ENCODE measurements at places on chromosomes 4 and X.

GRCh38 chr4:19883841-19884240, 367.9 kb upstream of the SLIT2 start:
- DNase-seq = no peak

DNA sequence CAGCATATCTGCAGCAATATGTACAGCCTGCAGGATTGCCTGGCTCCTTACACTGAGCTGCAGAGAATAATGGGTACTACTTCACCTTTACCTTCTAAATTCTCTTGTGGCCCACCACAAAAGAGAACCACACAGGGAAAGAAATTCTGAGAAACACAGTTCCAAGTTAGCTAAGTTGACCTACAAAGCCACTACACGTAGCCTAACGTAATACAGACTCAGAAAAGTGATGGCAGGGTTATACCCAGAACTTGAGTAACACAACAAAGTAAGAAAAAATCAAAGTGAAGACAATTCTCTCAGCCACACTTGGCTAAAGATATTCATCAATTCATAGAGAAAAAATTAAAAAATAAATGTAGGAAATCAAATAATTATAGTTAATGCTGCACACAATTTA, 26.4 kb upstream of the SRPX start:
- no peak for DNase-seq

DNA sequence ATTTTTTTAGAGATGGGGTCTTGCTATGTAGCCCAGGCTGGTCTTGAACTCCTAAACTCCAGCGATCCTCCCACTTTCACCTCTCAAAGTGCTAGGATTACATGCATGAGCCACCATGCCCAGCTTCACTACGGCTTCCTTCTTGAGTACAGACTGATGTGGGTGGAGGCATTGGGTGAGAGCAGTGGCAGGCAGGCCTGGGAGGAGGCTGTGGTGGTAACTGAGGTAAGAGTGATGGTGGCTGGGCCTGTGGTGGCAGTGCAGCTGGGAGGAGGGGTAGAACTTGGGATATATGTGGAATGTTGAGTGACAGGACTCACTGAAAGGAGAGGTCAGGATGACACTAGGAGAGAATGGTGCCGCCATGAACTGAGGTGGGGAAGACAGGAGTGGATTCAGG, 80.9 kb downstream of the MED28 start:
- no peak for DNase-seq

DNA sequence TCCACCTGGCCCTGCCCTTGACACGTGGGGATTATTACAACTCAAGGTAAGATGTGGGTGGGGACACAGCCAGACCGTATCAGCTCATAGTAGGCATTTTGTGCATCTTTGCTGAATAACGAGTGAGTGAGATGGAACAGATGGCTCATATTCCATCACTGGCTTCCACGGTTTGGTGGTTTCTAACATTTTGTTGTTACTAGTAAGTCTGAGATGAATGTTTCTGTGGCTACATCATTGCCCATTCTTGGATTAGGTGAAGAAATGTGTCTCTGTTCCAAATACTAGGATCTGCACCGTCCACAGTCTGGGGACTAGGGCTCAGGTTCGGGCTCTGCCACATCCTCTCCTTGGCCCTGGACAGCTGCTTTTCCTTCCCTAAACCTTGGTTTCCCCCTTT, 3.6 kb downstream of the ABLIM2 start:
- DNase-seq = no peak

DNA sequence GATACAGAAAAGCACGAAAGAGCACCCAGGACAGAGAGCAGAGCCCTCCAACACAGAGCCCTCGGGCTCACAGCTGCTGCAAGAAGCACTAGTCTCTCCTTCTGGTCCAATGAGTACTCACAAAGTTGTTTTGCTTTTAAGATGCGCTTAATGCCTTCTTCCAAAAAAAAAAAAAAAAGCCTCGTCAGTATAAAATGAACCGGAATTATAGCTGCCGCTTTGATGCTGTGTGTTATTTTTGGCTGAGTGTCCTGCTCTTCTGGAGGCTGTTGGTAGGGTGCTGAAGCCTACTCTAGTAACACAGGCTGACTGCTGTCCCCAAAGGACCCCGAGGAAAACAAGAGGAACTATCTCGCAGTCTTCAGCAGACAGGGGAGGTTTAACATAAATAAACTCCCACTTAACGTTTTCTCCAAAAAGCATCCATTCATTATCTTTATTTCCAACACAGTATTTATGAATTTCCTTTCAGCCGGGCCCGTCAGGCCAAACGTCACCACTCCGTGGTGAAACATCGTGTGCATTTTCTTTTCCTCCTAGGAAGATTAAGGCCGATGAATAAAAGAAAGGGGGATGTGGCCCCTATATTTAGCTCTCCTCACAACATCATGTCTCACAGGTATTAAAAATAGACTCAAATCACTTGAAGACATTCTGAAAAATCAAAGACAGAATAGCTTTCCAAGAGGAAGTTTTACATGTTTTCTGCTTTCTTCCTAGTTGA, 213.7 kb upstream of the PPARGC1A start:
- DNase-seq = no peak
